Activated CD4-positive, alpha-beta T cell treated with anti-CD3 and anti-CD28 coated beads, Interleukin-2, Interleukin-4, amounts not matched to agents 100 ng/mL and 50 ng/mL, durations not matched to agents 16 hours and 8 hours (primary cell): ENCODE measurements at places on chromosomes 3 and 15.

GRCh38 chr3:55320928-55321327 lies 166.2 kb downstream of the WNT5A start:
- DNase-seq, result no peak

GRCh38 chr3:21159543-21159906 lies 591.5 kb downstream of the ZNF385D start:
- DNase-seq, result no peak

DNA sequence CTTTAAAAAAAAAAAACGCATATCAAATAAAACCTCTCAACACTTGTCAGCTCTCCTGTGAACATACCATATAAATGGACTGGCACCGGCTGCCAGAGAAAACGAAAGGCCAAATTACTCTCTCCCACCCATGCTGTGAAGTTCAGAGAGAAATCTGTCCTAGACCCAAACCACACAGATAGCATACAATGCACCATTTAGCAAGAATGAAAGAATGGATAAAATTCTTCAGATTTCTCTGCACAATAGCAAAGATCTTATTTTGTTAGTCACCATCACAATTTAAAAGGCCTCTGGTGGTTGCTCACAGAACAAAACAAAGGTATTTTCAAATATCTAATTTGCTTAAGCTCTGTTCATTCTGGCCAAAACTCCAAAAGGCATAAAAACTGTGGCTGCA lies 93.9 kb upstream of the BHLHE40 start:
- no peak for DNase-seq

DNA sequence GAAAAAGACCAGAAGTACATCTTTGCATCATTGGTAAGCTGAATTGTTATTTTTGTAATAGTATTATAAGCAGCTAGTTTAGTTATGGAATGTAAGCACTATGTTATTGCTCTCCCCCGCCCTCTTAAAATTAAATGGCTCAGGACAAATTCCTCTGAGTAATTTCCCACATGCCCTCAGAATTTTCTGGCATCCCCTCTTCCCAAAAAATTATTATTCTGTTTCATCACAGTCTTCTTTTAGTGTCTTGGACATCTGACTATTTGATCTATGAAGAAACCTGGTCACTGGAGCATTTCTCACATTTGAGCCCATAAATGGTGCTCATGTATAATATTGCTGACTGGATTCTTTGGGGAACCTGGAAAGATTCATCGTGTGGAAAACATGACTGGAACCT lies 68.3 kb downstream of the KLHL25 start:
- DNase-seq, result no peak

GRCh38 chr3:17489139-17489538 lies 253.3 kb downstream of the TBC1D5 start:
- DNase-seq, result no peak

- DNase-seq, result no peak
These were observed 110.8 kb downstream of the TBC1D5 start for GRCh38 chr3:17631609-17632008.

GRCh38 chr3:123694366-123695087 lies 109.7 kb upstream of the HACD2 start:
- DNase-seq, result no peak

DNA sequence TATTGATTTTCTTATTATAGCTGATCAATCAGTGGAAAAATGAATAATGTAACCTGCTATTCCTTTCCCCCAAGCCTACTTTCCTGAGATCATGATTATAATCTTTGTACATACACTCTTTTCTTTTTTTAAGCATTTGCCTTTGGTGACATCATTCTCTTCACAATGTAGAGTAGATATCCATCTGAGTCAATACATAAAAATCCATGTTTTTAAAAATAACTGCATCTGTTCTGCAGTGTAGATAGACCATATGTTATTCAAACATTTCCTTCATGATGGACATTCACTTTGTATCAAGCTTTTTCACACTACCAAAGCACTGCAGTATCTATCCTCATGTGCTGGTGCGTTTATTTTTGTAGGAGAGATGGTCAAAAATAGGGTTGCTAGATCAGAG lies 211.1 kb downstream of the PTPRG start:
- DNase-seq, result no peak

DNA sequence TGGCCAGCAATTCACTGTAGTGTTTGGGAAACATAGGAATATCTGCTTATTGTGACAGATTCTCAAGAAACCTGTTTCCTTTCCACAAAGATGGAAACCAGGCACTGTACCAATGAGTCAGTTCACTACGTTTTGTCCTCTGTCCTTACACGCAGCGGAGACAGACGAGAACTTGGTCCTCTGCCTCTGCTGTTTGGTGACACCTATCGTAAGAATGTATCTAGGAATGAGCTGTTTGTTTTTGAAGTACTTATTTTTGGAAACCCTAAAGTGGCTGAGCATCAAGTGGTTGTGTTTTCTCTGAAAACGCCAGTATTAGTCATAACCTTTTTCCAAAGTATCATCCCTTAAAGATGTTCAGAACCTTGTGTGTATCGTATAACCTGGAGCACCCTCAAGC lies 93.0 kb downstream of the PGPEP1L start:
- peak; percentile 50 for DNase-seq

DNA sequence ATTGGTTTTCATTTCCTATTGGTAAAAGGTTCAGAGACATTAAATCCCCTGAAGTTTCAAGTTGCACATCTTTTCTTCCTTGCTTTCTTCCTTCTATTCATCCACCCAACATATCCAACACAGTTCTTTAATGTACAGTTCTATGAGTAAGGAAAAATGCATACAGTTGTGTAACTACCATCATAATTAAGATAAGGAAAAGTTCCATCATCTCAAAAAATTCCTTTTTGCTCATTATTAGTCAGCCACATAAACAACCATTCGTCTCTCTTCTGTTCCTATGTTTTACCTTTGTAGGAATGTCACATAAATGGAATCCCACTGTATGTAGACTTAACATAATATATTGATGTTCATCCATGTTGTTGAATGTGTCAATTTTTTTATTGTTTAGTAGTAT lies 211.1 kb upstream of the ADAMTS9 start:
- DNase-seq, result no peak

DNA sequence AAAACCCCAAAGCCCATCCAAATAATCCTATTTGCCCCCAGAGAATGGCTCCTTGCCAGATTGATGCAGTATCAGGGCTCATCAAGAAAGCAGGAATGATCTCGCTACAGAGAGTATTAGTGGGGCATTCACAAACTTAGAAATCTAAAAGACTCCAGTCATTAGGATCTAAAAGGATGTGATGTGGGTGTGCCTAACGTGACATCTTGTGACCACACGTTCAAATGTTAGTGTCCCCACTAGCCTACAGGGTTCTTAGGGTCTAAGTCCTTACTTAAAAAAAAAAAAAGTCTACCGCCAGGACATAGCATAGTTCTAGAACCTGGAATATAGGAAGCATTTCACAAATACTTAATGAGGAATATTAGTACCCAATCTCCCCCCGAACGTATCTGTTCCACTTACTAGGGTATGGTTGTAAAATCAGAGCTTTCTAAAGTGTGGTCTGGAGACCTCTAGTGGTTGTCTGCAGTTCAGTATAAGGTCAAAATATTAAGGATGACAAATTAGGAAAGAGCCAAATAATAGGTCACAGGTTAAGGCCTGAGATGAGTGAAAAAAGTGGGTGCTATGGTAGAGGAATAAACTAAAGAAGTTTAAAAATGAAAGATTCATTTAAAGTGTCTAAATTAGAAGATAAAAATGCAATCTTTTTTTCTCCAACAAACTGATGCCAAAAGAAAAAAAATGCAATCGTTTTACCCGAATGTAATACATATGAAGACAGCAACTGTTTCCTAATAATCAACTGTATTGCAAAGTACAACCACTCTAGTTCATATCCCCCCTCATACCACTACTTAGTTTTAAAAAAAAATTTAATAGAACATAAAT lies 4.2 kb upstream of the CHRM5 start:
- peak; percentile 28 for DNase-seq

GRCh38 chr15:75508840-75509532 lies 57.5 kb upstream of the SIN3A start:
- peak; percentile 23 for DNase-seq

DNA sequence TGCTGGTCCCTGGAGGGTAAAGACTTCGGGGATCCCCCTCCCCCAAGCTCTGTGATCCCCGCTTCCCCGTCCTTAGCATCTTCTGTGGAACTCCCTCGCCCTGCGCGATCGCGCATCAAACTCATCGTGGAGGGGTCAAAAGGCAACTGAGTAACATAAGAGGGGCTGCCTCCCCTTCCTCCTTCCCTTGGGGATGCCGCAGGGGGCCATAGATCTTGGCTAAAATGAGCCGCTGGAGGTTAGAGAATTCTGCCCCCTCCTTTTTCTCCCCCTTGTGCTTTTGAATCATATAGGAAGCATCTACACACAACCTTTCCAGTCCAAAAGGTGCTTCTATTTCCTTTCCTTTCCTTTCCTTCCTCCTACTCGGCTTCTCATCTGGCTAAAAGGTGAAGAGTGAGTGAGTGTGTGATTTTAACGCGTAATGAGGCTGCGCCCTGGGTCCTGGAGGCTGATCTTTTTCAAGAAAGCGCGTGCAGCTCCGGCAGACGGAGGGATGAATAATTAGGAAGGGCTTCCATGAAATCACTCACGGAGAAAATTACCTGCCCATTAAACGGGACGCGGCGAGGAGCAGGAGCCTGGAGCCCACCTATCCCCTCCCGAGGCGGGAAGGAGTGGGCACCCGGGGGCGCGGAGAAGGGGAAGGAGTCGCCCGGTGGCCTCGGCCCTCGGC lies 831 bp upstream of the ROBO2 start:
- no peak for DNase-seq

DNA sequence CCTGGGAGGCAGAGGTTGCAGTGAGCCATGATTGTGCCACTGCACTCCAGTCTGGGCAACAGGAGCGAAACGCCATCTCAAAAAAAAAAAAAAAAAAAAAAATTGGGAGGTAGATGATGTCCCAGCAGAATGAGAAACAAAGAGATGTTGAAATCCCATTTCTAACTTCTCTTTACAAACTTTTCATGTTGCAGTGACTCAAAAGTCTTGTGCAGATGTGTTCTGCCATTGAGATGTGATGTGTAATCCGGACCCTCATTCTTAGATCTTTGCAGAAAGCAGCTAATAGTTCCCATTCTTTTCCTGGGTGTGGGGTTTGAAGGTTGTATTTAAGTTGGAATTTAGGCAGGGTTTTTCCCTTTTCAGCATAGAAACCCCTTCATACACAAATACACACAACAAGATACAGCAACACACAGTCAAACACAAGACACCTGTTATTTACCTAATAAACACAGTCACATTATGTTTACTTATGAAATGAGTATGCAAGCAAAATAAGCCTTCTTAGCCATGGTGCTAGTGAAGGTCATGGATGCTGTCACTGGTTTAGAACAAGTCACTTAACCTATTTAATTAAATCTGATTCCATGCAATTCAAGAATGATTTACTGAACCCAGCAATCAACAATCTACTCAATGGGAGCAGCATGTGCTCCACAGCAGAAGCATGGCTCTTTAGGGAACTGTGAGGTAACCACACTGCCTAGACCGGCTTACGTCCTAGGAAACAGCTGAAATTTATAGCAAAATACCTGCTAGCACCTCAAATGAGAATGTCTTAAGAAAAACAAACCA lies 14.9 kb downstream of the SIAH2 start:
- no peak for DNase-seq

DNA sequence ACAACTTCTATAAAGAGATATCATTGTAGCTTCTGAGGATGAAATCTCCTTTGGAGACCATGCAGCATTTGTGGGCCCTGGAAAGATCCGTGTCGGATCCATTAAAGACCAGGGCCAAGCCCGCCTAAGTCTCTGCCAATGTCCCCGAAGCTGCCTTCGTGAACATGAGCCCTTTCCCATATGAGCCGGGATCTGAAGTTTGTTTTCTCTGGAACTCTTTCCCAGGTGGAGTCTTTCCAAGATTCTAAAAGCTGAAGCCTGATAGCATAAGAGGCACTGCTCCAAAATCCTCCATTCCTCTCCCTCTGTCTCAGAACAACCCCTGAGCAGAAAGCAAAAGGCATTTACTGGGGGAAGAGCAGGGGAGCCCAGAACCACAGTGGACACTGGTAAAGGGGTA lies 274.6 kb downstream of the NTRK3 start:
- DNase-seq, result no peak

GRCh38 chr15:53834214-53834613 lies 74.8 kb upstream of the WDR72 start:
- DNase-seq, result no peak
